ENCODE measurements at places on chromosomes 5 and 9.

GRCh38 chr5:43432486-43433375 lies 20.5 kb upstream of the CCL28 start:
- peak; percentile 7 for DNase-seq

GRCh38 chr5:109652096-109652495 lies 37.6 kb upstream of the MAN2A1 start:
- DNase-seq: no peak

- DNase-seq: no peak
These were observed 17.2 kb upstream of the SUSD3 start for GRCh38 chr9:93041108-93041802.

GRCh38 chr9:93315118-93315517 lies 131.2 kb downstream of the WNK2 start:
- DNase-seq: no peak

DNA sequence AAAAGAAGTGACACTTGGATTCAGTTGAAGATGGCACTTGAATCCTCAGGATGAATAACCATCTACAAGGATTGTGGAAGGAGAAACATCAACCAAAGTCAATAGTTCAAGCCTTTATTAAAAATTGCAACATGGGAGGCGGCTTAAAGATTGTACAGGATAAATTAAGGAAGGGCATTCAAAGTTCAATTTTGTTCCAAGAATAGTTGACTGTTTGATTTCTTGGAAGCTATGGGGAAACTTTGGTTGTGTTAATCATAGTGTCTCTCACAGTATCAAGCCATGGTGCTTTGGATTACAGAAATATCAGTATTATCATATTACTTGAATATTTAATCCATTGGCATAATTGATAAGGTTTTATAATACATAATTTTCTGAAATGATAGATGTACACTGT lies 1844.3 kb downstream of the MAT2B start:
- no peak for DNase-seq

DNA sequence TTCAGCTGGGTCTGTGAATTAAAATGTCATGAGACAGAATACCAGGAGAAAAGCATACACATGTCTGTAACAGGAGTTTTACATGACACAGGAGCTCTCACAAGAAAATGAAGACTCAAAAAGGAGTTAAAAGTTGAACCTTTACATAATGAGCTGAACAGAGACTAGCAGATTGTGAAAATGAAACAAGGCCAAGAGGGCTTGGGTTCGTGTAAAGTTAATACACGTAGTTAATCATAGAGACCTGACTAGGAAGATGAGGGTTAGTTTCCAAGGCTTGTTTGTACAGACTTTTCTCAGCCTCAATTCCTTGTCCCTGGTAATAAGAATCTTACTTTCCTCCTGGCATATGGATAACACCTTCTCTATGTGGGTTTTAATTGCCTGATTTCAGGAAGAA lies 1294.0 kb downstream of the MAT2B start:
- DNase-seq: no peak

GRCh38 chr9:131960311-131960710 lies 119.4 kb downstream of the MED27 start:
- DNase-seq: no peak

GRCh38 chr9:137390553-137391410 lies 32.2 kb downstream of the EXD3 start:
- DNase-seq: no peak

GRCh38 chr9:91059713-91060112 lies 258.1 kb downstream of the SYK start:
- DNase-seq: peak; percentile 11

GRCh38 chr5:81778642-81779041 lies 27.7 kb upstream of the SSBP2 start:
- no peak for DNase-seq

DNA sequence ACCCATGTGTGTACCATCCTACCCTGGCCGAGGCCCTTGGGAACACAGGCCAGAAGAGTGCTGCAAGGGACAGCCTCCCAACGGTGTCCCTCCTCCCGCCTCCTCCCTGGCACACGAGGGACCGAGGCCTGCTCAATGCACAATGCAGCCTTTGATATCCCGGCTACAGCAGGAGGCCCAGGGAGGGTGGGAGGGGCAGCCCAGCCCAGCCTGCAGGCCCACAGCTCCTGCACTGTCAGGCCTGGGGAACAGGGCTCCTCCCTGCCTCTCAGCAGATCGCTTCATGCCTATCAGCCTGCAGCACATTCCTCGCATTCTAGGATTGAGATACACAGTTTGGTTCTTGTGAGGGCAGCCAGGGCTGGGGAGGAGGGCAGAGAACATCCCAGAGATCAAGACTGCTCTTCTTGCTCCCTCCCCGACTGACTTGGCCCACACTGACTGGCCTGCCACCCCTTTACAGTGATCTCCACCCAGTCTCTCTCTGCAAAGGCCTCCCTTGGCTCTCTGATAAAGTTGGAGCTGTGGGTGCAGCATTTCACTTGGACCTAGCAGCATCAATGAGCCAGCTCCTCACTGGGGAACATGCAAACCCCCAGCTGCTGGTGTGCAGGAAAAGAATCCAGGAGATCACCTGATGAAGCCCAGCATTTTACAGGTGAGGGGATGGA lies at the start of gene SH3TC2:
SH3TC2 (minus strand) TSS at position 46 of the 671 bp plus-strand sequence; CDS start at position 6, 40 bp downstream.
- peak; percentile 96 for DNase-seq

DNA sequence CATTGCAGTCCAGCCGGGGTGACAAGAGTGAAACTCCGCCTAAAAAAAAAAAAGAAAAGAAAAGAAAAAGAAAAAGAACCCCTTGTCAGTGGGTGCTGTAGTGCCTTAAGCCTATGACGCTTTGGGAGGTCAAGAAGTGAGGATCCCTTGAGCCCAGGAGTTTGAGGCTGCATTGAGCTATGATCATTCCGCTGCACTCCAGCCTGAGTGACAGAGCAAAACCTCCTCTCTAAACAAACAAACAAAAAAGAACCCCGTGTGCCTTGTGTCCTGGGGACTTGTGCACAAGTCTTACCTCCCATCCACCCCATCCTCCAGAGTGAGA lies 33.5 kb upstream of the STXBP1 start:
- no peak for DNase-seq

DNA sequence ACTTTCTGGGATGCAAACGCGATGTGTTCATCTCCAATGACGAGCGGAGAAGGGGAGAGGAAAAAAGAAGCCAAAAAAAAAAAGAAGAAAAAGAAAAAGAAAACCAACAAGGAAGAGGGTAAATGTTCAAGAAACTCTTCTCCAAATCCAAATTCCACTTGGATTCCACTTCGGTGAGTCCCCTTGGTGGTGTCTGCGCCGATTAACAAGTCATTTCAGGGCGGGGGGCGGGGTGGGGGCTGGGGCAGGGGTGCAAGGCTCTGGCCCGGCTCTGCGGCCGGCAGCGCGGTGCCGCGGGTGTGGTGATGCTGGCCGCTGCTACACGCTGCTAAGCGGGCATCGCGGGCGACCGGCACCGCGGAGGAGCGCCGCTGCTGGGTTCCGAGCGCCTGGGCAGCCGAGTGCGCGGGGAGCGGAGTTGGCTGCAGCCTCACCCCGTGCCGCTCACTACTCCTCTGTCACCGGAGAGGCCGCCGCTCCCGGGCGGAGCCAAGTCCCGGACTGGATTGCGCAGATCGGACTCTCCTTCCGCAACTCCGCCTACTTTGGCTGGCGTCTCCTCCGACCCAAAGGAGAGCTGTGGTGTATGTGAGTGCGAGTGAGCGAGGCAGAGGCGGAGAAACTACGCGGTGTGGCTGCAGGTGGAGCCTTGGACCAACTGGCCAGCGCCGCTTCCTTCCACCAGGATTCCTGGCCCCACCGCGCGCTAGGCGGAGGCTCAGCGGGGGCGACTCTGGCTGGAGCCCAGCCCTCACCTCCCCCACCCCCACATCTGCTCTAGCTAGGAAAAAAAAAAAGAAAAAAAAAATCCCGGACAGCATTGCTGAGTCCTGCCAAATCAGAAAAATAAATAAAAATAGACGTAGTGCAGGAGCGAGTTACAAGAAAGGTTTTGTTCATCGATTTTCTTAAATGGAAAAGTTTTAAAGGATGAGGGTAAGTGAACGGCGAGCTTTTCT lies at the start of gene SEMA6A:
SEMA6A (minus strand) TSS at position 457 of the 959 bp plus-strand sequence. CDS start 69,879 bp downstream, outside the sequence.
- DNase-seq: peak; percentile 90

DNA sequence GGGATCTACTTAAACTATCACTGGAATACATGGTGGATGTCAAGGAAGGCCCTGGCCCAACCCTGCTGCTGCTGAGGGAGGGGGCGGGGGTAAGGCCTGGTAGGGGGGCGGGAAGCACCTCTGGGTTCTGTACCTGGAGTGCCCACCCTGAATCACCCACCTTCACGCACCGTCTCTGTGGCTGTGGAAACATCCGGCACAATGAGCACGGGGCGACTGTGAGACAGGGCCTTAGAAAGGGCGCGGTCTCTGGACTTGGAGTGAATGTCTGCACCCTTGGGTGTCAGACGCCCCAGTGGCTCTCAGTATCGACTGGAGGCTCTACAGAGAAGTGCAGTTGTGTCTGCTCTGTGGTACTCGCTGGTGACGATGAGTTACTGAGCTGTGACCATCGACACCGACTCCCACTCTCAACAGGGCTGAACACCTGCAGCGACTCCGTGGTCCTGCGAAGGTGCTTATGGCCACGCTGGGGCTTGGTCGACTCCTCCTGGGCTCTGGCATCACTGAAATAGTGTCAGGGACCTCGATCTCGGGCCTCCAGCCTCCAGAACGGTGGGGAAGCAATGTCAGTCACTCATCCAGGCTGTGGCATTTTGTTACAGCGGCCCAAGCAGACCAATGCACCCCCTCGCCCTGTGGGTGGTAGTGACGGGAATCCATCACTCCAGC lies 25.5 kb upstream of the SLC6A19 start:
- no peak for DNase-seq

GRCh38 chr5:77390221-77390620 lies 101.9 kb downstream of the WDR41 start:
- DNase-seq: no peak

Measured in putamen (tissue), 1 donor.